Stimulated activated CD4-positive, alpha-beta T cell treated with anti-CD3 and anti-CD28 coated beads, Interleukin-4, amount 100 ng/mL, for 48 hours (primary cell): ENCODE measurements at places on chromosomes 1 and 21.

DNA sequence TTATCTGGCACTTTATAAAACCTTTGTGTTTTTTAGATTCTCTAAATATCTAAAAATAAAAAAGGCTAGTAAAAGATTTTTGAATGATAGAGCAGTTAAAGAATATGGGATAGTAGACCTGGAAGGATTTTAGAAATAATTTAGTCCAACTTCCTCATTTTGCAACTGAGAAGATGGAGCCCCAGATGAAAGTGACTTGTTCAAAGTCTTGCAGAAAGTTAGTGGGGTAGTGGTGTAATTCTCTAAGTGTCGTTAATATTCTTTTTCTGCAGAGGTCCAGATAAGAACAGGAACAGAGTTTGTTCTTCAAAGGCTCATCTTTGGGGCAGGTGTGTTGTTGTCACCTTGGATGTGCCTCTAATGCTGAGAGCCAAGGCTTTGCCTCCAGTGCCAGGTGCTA, 159.5 kb downstream of the DISC1 start:
- DNase-seq = no peak

GRCh38 chr1:44646261-44647110, 27.8 kb downstream of the TMEM53 start:
- DNase-seq = no peak

DNA sequence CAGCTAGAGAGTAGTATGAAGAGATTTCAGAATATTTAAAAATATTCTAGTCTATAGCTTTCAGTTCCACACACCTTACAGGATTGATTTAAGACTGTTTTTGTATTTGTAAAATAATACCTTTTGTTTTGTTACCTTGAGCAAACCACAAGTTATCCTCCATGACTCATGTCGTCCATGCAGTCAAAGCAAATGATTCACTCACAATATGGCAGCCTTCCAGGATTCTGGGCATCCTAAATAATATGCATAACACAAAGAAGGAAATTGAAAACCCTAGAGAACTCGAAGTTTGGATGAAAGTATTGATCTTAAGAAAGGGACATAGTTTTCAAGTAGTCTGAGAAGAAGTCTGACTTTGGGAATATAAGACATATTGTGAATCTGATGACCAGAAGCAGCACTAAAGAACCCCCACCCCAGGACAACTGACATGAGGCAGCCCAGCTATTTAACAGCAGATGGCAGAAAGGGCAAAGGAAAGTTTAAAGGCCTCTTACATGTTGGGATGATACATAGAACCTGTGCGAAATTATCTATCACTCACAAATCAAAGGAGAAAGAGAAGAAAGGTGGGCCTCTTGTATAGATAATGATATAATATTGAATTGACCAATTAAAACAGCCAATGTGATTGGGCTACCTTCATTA, 857.9 kb downstream of the BRINP3 start:
- no peak for DNase-seq

DNA sequence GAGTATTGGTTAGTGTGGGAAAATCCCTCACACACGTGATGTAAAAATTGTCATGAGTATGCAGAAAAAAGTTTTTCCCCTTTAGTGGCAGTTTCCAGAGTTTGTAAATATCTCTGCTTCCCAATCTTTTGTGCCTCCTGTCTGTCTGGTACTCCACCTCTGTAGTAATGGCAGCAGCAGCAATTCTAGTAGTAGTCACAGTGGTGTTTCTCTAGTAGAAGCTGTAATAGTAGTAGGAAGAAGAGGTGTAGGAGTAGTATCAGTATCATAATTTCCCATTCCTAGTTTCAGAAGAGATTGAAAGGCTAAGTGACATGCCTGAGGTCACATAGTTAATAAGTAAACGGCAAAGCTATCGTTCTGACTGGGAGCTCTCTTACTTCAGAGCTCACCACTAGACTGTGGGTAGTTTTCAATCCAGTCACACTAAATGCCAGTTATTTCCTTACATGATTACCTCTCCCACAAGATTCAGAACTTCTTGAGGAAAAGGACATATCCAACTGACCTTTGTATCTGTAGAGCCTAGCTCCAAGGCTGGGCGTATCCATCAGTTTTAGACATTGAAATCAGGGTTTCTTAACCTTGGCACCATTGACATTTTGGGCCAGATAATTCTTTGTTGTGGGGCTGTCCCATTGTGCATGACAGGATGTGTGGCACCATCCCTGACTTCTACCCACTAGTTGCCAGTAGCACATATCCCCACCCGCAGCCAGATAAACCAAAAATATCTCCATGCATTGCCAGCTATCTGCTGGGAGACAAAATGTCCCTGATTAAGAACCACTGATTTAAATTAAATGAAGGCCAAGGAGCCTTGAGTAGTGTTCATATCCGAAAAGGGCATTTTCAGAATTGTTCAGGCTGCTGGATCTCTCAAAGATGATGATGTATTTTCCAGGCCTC, 135.9 kb downstream of the FGGY start:
- no peak for DNase-seq

DNA sequence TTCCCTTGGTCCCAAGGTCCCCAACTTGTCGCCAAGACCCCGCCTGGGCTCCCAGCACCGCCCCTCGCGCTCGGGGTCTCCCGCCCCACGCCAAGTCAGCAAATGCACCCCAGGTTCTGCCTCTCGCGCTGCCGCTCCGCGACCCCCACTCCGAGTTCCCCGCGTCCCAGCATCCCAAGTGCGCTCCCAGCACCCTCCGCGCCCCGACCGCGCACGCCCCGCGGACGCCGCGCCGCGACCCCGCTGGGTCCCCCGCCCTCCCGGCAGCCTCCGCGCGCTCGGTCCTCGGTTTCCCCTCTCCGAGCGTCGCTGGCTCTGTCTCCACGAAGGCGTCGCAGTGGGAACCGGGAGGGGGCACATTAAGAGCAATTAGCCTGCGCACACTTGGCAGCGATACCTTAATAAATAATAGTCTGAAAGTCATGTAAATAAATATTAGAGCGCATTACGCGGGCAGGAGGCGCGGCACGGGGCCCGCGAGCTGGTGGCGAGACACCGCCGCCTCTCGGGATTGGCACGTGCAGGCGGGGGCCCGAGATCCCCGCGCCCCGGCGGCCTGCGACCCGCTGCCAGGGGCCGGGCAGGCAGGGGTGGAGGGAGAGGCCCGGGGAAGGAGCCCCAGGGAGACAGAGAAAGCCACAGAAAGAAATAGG, 75.9 kb downstream of the VWA5B1 start:
- DNase-seq = no peak

DNA sequence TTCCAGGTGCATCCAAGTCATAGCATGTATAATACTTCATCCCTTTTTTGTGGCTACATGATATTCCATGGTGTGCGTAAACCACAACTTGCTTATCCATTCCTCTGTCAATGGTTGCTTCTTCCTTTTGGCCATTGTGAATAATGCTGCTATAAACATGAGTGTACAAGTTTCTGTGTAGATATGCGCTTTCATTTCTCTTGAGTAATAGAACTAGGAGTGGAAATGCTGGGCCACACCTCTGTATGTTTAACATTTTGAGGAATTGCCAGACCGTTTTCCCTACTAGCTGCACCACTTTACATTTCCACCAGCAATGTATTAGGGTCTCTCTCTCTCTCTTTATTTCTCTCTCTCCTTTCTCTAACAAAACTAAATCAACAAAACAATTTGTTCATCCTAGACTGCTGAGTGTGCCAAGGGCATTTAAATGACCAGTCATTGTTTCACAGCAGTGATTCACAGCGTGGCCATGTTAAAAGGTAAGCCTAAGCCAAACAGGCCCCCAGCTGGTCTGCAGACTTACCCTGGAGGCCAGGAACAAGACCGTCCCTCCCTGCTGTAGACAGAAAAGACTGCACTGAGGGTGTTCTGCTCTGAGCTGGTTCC, 53.2 kb upstream of the LYST start:
- DNase-seq = no peak

GRCh38 chr21:42622284-42622683, 31.1 kb upstream of the PDE9A start:
- DNase-seq = no peak

DNA sequence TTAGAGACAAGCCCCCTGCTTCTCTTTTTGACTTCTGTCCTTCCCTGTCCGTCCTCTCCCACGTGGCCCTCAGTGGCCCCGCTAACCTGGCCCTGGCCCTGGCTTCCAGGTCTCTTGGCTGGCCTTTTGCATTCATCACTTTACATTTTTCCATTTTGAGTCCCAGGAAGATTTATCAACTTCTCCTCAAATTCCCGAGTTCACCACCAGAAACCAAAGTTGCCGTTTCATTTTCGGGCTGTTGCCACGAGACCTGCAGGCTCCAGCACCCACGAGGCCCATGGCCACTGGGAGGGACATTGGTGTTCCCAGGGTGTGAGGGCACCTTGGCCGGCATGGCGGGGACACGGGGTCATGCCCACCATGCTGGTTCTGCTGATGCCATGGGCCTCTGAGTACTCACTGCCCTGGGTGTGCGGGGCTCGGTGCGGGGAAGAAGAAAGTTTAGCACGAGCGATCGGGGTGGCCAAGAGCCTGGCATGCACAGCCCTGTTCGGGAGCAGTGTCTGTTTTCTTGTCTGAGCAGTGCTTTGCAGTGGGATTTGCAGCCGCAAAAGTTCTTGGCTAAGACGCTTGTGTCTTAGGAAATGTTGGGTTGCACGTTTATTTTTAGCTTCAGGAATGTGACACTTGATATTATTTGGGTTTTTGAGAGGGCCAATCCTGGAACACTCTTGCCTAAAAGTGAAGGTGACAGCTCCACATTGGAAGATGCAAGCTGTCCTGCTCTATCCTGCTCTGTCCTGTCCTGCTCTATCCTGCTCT, 40.4 kb upstream of the ADARB1 start:
- no peak for DNase-seq

DNA sequence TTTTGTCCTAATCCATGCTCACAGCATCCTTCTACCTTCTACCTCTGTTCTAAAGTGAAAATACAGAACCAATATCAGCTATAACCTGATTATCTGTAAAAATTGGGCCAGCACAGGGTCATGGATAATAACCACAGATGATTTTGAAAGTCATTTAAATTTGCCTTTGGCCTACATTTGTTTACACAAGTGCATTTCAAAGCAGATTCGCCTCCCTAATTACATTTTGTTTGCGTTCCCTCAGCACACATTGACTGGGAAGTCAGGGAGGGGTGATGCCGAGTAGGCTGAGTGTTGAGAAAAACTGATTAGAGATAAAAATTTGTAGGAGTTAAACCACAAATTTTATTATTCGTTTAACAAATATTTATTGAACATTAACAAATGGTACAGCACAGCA, 19.2 kb upstream of the RGS8 start:
- no peak for DNase-seq

DNA sequence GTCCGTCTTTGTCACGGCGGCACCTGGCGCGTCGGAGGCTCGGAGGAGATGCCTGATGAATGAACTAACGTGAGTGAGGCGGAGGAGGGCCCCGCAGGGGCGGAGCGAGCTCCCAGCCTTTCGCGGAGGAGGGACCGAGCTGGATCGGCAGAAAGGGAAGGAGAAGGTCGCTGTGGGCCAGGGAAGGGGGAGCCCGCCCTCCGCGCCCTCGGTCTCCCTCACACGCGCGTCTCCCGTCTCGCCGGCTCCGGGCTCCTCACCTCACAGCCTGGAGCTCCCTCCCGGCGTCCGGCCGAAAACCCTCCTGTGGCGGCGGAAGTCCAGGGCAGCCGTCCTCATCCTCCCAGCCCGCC, 519 bp downstream of the ZNF496 start:
- peak; percentile 60 for DNase-seq

DNA sequence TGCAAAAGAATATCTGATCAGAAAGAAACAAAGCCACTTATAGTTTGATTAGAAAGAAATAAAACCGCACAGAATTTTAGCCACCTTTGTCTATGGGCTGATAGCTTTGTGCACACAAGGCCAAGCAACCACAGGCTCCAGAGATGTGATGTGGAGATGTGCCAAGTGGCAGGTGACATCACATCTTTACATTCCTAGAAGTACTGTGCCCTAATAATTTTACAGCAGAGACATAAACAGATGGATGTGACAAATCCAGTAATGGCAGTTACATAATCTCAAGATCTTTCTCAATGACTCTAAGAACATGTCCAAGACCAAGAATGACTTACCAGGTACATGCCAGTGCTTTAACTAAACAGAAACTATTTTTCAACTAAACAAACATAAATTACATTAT, 159.5 kb downstream of the LTN1 start:
- no peak for DNase-seq

DNA sequence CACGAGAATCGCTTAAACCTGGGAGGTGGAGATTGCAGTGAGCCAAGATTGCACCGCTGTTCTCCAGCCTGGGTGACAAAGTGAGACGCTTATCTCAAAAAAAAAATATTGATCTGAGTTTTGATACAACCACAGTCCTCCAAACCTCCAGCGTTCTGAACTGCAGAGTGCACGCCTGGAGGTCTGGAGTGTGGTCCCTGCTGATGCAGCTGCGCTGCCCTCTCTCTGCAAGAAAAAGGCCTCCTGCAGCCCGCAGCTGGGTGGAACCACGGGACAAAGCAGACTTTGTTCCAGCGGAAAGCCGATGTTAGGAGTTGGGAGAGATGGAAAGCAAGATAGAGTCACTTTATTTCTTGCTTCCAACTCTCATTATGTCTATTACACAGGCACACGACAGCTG, 144.9 kb upstream of the SOD1 start:
- no peak for DNase-seq

- DNase-seq = no peak
Observed at GRCh38 chr1:114485286-114485685, 25.7 kb downstream of the TRIM33 start.

DNA sequence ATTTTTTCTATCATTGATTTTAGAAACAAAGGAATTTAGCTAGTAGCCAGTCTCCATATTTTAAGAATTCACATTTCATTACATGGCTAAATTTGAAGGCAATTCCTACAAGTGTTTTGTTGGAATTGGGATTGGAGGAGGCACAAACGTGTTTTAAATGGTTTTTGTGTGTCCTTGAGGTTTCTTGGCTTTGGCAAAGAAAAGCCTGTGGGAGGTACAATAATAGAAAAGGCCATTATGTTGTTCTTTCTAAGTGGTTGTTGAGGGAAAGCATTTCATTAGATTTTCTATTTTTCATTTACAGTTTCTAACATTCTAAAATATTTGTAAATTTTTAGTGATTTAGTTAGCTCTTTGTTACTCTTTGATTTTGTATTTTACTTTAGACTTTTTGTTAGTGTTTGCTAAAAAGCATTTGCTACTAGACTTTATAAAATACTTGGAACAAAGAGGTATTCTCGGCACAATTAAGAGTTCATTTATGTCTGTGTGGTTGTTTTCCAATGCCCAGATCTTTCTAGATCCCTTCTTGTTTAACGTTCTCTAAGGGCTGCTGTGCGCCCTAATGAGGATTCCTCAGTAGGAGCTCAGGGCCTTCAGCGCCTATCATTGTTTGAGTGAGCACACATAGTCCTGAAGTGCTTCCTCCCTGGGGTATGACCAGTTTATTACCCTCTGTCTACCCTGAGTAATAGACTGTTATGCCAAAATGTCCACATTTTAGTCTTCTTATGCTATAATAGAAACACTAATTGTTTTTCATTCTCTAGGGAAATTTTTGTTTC, 70.0 kb upstream of the KIAA1614 start:
- no peak for DNase-seq

DNA sequence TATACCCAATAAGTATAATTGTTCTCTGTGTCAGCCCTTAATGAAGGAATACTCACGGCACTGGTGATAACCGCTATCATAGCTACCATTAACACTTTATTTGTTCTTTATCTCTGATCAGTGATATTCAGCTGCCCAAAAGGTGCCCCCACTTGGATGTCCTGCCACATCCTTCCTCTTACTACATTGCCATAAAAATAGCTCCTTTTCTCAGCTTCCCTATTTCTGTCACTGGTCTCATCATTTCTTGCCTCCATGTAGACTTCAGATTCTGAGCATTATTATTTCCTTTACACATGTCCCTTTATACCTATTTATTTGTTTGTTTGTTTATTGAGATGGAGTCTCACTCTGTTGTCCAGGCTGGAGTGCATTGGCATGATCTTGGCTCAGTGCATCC, 2.7 kb upstream of the RAB29 start:
- no peak for DNase-seq
